ENCODE measurements at places on chromosomes 7 and 10. TPM values are rescaled to one million over a fixed set of nuclear protein-coding genes. Genes with fewer than 3 reads are reported as not detected.

NUPR2 gene
- 11.5 TPM for polyA plus RNA-seq

GAD2 gene
- polyA plus RNA-seq: 64.7 TPM

THSD7A gene
- 0.30 TPM for polyA plus RNA-seq

DNA sequence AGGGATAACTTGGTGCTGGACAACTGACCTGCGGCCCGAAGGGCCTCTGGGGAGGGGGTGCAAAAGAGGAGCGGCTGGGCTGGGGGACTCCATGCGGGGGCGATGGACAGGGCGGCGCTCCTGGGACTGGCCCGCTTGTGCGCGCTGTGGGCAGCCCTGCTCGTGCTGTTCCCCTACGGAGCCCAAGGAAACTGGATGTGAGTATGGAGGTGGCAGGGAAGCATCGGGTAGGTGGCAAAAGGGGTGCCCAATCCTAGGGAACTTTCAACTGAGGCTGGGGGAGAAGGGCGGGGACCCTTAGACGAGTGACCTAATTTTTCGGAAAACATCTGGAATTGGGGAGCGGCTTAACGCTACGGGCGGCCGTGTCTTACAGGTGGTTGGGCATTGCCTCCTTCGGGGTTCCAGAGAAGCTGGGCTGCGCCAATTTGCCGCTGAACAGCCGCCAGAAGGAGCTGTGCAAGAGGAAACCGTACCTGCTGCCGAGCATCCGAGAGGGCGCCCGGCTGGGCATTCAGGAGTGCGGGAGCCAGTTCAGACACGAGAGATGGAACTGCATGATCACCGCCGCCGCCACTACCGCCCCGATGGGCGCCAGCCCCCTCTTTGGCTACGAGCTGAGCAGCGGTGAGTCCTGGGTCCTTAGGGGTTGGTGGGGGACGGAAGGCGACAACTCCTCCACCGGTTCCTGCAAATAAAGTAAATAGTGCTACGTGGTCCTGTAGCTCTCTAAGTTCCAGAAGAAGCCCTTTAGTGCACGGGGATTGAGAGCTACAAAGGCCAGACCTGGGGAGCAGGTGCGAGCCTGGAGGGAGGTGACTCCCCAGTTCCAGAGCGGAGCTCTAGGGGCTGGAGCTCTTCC lies 622 bp downstream of the WNT16 start:
- no peaks in the 10 kb centered on the region for H3K36me3 ChIP-seq
- no peak overlapping the region for H3K27ac ChIP-seq
- peaks cover 6% of the 10 kb centered on the region for H3K27me3 ChIP-seq
- DNase-seq: peak; percentile 68
- peaks cover 12% of the 10 kb centered on the region for H3K4me1 ChIP-seq

DNA sequence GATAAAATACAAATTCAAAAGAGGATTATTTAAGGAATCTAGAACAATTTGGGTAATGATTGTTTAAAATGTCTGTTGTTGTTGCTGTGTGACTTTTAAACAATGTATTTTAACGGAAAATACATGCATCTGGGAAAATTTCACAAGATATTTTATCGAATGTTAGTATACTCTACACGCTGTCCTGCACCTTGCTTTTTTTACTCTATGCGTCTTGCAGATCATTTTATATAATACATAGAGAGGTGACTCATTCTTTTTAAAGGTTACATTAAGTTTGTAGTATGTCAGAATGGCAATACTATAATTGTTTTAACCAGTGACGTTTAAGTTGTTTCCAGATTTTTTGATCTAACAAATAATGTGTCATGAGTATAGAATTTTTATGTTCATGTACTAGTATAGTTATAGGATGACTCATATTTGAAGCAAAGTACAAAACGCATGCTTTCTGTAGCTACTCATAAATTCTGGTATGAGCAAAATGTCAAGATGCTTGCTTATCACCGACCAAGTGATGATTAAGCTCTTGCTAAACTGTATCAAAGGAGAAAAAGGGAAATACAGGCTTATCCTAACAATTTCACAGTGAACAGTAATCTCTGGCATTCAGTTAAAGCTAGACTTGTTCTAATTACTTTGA lies 4.9 kb downstream of the DKK1 start:
- no peak overlapping the region for H3K27ac ChIP-seq
- H3K36me3 ChIP-seq: no peaks in the 10 kb centered on the region
- H3K4me1 ChIP-seq: no peaks in the 10 kb centered on the region
- H3K27me3 ChIP-seq: no peaks in the 10 kb centered on the region
- H3K4me3 ChIP-seq: no peak overlapping the region
- no peak for DNase-seq

DNA sequence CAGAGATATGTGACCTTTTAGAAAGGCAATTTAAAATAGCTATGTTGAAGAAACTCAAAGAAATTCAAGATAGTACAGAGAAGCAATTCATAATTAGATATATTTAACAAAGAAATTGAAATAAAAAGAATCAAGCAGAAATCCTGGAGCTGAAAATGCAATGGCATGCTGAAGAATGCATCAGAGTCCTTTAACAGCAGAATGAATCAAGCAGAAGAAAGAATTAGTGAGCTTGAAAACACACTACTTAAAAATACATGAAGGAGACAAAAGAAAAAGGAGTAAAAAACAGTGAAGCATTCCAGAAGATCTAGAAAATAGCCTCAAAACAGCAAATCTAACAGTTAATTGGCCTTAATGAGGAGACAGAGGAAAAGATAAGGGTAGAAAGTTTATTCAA lies 20.0 kb downstream of the ZPBP start:
- H3K4me3 ChIP-seq: no peak overlapping the region
- H3K4me1 ChIP-seq: no peaks in the 10 kb centered on the region
- H3K36me3 ChIP-seq: no peaks in the 10 kb centered on the region
- no peak for DNase-seq
- H3K27ac ChIP-seq: no peak overlapping the region
- no peaks in the 10 kb centered on the region for H3K27me3 ChIP-seq

DNA sequence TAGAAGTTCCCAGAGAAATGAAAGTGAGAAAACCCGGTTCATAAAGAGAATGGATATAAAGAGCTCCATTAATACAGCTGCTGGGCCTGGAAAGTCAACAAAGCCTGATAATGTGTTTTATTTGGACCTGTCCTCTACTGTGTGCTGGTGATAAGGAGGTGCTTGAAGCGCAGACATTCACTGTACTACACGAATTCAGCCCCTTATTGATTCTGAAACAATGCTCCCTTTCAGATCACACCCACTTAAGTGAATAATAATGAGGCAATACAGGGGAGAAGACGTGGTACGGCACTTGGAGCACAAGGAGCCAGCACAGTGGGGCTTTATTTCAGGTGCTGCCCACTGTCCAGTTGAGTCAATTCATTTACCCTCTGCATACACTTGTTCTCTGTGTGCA lies 260.8 kb downstream of the FGFR2 start:
- no peak for DNase-seq
- no peak overlapping the region for H3K4me3 ChIP-seq
- no peaks in the 10 kb centered on the region for H3K36me3 ChIP-seq
- no peak overlapping the region for H3K27ac ChIP-seq
- no peaks in the 10 kb centered on the region for H3K4me1 ChIP-seq
- no peaks in the 10 kb centered on the region for H3K27me3 ChIP-seq

DNA sequence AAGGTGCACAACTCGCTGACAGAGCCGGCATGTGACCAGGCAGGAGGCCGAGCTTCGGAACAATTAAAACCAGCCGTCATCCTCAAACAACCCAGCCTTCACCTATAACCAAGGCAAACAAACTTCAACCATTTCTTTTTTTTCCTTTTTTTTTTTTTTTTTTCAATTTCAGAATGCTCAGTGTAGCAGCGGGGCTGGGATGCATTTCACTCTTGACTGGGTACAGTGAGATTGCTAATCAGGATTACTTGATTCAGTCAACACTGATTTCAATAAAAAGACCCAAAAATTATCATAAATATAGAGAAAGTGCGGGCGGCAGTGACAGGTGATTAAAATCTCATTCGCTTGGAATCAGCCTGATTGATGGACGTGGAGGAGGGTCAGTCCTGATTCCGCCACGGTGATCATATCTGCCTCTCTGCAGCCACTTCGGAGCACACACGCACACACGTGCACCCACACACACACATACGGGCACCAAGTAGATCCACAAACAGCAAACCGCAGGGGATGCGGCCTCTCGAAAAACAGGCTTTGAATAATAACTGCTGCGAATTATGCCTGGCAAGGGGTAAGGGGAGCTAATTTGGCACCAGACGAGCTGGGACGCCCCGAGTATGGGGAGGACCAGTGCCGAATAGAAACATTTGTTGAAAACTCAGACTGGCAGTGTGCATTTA lies 31.2 kb downstream of the EBF3 start:
- no peak overlapping the region for H3K4me3 ChIP-seq
- H3K4me1 ChIP-seq: no peaks in the 10 kb centered on the region
- no peak overlapping the region for H3K27ac ChIP-seq

- H3K27me3 ChIP-seq: no peaks in the 10 kb centered on the region
- no peak overlapping the region for H3K27ac ChIP-seq
- H3K36me3 ChIP-seq: no peaks in the 10 kb centered on the region
These were observed 64.8 kb downstream of the ITGB8 start for GRCh38 chr7:20395511-20395910.

DNA sequence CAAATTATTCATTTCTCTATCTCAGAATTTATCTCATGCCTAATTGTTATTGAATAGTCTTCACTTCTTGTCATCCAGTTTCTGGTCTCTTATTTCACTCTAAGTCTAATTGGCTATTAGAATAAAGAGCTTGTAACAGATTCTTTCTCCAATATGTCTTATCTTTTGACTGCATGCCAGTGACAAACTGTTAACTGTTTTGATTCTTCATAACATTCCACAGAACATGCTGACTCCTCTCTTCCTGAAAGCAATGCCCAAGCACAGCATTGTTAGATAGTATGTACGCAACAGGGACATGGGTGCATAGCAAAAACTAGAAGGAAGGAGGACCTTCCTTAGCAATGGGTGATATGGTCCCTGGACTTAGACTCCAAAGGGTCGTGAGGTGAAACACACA lies 65.4 kb downstream of the TRUB1 start:
- H3K27me3 ChIP-seq: no peaks in the 10 kb centered on the region
- no peak overlapping the region for H3K4me3 ChIP-seq
- no peak overlapping the region for H3K27ac ChIP-seq
- DNase-seq: no peak

Measured in pancreas (tissue), 10 donors.